Activated CD4-positive, alpha-beta T cell treated with anti-CD3 and anti-CD28 coated beads for 24 hours (primary cell): ENCODE measurements at places on chromosomes 3 and 15.
A peak's percentile ranks its signal among the peaks of the same experiment; 100 is the strongest.

- DNase-seq: no peak
These were observed 518.7 kb downstream of the MCTP2 start for GRCh38 chr15:94749811-94750617.

DNA sequence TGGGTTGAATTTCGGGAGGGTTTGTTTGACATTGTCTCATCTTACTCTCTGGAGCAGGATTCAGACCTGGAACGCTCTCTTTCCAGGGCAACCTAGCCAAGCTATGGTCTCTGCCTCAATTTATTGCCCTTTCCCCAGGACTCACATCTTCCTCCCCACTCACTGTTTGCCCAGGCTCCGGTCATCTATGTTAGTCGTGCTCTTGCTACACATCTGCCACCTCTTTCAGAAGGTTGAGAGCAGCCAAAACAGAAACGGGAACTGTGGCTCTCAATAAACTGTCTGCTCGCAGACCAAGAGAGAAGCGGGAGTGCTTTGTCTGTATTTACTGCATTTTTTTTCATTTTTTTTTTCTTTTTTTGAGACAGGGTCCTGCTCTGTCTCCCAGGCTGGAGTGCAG, 81.6 kb downstream of the ST6GAL1 start:
- no peak for DNase-seq

GRCh38 chr3:172270557-172271166, 177.6 kb downstream of the GHSR start:
- no peak for DNase-seq

- DNase-seq: no peak
These were observed 36.8 kb upstream of the SEC13 start for GRCh38 chr3:10357592-10358308.

DNA sequence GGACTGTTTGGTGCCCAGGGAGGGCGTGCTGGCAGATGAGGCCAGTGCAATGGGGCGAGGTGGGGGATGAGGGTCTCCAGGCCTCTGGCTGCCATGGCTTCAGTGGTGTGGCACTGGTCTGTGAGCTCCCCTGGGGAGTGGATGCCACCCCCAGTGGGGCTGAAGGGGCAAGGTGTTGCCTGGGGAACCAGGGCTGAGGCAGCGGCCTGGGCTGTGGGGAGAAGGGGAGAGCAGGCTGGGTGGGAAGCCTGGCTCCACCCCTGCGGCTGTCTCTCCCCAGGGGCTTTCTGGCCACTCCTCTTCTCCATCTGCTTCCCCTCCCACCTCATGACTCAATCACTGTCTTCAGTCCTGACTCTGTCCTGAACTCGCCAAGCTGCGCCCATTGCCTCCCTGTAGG, 88.4 kb upstream of the TLE3 start:
- no peak for DNase-seq

- DNase-seq: no peak
These were observed 55.2 kb downstream of the AQR start for GRCh38 chr15:34914317-34914716.

GRCh38 chr3:182979674-182980191, 605 bp downstream of the DCUN1D1 start:
- DNase-seq: no peak

DNA sequence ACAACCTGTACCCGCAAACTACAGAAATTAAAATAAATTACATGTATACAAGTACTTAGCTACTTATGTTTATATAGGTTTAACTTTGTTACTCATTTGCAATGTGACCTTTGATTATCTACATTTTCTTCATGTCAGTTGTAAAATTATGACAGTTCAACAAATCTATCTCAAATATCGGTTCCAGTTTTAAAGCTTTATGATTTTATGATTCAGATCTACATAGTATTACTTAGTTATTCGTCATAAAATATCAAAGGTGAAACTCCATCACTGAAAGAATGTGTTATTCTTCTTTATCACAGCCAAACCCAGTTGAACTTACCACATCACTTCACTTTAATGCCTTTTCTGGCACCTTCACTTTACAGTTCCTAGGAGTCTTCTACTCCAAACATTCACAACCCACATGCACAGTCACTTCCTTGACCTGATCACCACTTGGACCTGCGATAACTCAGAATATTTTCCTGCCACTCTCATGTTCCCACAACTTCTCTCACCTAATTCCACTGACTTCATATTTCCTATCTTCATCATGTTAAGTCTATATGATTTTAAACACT, 47.2 kb downstream of the SLITRK3 start:
- no peak for DNase-seq

DNA sequence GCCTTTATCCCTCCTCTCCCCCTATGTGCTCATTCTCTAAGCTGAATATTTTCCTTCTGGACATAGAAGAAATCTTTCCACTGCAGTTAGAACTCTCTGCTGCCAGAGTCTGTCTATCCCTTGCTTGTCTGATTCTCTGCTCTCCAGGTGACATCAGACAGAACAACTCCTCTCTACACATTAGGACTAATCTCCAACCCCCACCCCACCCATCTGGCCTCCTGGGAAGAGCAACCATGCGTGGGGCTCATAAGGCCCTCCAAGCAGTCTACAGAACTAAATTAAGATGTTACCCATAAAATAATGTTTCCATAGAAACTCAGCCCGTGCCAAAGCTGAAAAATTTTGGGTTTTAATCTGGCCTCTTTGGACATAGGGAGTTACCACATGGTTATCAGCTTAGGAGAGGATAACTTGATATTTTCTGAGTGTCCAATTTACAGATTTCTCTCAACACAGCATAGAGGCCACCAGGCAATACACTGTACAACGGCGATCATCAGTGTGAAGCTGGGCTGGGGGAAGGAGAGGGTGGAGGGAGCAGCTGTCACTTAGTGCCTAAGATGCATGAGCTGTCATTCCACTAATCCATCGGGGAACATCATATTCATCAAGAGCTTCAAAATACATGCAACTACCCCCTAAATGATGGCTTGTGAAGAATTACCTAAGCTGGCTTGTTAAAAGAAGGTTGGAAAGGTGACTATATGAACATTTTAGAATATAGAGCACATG, 199.4 kb downstream of the CLSTN2 start:
- no peak for DNase-seq

DNA sequence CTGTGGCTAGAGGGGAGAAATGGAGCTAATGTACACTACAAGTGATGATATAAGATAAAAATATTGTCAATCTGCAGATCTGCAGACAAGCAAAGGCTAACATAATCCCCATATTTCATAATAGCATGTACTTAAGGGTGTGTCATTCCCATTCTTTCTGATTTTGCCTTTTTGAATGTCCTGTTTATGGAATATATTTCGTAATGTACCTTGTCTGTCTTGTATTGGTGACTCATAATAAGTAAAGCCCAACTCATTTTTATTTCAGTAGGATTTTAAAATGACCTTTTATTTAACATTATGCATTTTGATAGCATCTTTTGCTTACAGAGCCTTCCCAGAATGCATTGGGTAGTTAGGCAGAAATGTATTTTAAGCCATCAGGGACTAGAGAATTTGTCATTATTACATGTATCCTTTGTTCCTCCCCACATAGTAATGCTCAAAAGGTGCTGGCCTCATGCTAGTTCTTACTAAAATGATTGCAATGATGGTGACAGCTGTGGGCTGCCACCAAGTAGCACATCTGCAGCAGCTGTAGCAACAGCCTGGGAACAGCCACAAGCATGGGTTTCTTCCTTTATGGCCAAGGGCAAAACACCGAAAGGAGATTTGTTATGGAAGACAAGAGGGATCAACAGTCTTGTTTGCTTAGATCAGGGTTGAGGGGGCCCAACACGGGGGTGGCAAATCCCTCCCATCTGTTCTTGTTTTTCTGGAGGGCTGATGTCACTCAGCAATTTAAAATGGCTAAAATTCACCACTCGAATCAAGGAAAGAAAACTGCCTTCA, 188.5 kb downstream of the CADPS start:
- DNase-seq: no peak

- no peak for DNase-seq
These were observed 121.8 kb upstream of the CADM2 start for GRCh38 chr3:84836961-84837360.

GRCh38 chr15:101566748-101567488, 77.4 kb upstream of the PCSK6 start:
- DNase-seq: no peak

DNA sequence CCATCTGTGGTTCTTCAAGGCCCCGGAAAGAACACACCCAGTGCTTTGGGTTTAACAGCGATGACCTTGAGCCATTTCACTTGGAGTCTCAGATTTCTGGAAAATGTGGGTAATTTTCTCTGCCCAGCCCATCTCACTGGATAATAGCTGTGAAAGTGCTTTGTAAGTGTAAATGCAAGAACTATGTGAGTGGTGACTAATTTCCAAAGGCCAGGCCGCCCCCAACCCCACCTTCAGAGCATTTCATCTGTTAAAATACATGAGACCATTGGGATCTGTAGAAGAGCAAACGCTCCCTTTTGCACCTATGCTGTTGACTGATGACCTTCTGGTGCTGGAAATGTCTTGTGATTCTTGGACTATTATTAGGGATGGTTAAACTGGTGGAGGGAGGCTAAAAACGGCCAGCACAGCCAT, 196.8 kb upstream of the LPP start:
- DNase-seq: no peak

GRCh38 chr15:85168642-85169173, 187.1 kb downstream of the PDE8A start:
- peak; percentile 16 for DNase-seq

DNA sequence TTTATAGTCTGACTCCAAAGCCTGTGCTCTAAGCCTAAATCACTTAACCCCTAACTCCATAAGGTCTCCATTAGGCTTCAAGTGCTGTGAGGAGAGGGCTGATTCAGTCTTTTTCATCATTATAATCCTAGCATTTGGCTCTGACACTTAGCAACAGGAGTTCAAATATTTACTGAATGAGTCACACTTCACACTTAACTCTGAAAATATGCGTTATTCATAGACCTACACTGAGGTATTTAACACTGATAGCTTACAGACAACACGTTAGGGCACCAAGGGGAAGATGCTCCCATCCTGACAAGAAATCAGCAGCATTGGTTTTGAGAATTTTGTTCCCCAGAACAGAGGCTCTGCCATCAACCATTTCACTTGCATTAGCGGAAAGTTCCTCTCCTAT, 53.5 kb downstream of the MSL2 start:
- DNase-seq: no peak

- DNase-seq: no peak
These were observed 209.4 kb upstream of the TGFBR2 start for GRCh38 chr3:30397030-30397429.

DNA sequence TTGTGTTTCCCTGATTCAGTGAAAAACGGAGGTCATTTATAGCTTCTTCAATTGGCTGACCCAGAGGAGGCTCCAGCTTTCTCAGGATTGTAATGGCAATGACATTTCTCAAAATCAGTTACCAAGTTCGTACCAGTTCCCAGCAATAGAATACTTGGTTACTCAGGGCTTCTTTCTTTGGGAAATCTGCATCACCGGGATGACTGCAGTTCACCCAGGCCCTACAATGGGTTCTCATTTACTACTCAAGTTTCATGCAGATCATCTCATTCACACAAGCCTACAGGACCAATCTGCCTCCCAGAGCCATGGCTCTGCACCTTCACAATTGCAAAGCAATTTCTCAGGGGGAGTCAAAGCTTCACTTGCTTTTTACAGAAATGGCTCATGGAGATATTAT, 109.6 kb downstream of the FHIT start:
- DNase-seq: no peak

DNA sequence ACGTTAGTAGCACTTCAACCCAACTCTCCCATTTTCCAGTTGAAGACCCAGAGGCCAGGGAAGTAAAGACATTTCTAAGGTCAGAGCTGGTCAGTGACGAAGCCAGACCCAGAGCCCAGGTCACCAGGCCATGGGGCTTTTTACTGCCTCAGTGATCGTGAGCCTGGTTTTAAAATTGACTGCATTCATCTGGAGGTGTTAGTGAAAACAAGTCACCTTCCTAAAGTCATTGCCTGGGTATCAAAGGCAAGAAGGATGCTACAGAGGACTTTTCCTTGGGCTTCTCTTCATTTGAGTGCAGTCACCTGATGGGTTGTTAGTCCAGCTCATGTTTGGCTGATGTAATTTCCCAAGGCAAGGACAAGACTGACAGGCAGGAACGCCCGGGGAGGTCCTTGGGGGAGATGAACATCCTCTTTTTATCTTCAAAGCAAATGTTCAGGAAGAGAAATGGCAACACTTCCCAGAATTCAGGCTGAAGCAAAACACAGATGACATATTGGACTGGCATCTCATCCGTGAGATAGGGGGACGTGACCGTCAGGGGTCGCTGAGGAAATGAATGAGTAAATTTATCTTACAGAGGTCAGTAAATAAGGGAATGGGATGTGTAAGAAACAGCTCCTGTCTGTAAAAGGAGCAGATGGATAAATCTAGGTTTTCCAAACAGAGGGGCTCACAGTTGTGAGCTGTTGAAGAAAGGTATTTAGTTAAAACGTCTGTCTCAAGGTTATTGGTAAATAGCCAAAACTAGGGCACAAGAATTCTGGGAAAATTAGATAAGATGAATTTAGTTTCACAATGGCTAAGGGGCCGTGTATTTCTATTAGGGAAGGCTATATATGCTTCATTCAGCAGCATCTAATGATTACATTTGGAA, 201.2 kb downstream of the OPA1 start:
- DNase-seq: no peak

DNA sequence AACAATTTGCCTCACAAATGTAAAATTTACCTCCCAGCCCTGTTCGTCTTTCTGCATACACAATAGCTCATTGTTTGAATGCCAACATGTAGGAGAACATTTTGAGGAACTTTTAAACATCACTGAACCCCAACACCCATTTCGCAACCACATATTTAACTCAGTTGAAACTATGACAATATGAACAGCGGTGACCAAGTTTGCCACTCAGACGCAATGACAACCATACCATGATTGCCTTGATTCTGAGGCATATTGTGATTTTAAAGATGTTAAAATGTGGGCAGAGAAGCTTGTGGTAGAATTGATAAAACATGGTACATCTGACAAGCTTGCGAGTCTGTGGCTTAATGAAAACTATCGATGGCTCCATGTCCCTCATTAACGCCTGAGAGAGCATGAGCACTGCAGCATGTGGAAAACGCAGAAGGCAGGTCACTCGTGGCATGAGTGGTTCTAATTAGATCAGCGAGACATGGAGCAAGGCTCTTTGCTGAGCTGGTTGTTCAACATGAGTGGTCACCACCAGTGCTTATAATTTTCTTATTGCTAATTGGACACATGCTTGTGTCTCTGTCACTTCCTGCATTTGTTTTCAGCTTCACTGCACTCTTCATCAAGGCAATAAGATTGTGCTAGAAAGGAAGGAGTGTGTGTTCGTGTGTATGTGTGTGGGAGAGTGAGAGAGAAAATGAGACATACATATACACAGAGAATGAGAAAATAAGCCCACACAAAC, 116.8 kb downstream of the CHST2 start:
- DNase-seq: no peak
